Neuronal stem cell (in vitro differentiated cells): ENCODE measurements at places on chromosomes 11 and 22.
A peak's percentile ranks its signal among the peaks of the same experiment; 100 is the strongest.

DNA sequence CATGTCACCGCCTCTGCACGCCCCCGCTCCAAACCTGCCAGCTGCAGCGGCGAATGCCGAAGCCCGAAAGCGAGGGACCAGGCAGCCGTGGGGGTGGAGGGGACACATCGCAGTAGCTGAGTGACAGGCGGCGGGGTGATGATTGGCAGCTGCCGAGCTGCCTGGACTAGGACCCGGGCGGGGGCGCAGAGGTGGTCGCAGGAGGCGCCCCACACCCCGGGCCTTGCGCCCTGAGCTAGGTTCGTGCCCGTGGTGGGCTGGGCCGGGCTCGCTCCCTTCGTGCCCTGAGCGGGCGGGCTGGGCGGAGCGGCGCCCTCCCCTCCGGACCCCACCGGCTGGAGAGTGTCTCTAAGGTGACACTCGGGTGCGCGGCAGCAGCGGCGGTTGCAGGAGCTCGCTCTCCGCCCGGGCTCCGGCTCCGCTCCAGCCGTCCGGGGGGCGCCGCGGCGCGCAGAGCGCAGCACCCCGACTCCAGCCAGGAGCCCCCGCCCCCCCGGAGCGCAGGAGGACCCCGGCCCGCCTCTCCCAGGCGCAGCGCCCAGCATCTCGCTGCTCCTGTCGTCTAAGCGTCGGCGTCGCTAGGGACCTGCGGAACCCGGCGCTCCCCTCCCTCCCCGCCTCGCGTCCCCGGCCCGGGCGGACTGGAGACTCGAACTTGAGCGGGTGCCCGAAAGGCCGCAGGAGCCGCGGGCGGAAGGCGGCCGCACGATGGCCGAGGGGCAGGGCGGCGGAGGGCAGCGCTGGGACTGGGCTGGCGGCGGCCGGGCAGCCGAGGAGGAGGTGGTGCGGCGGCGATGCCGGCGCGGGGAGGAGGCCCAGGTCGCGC lies 14.5 kb upstream of the DGKZ start:
- no peak for DNase-seq

- DNase-seq = no peak
Observed at GRCh38 chr11:75453916-75454655, 21.1 kb upstream of the KLHL35 start.

DNA sequence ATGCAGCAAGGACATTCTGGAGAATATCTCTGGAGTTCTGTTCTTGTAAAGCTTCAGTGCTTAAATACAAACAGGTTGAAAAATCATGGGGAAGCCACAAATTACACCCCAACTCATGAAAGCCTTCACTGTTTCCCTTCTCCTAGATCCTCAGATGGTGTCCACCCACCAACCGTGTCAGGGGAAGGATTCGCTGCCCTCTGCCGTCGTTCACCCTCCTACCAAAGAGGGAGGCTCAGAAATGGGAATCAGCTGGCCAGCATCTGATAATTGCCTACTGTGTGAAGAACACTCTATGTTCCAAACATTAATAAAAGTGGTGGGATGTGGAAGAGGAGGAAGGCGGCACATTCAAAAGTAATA lies 7.4 kb upstream of the HEPACAM start:
- no peak for DNase-seq

- DNase-seq = no peak
Observed at GRCh38 chr22:42764895-42765363, 44.3 kb upstream of the A4GALT start.

- DNase-seq = peak; percentile 36
Observed at GRCh38 chr22:41021613-41022454, 70.6 kb upstream of the EP300 start.

GRCh38 chr22:44894321-44894720 lies 115.5 kb downstream of the PHF21B start:
- no peak for DNase-seq

GRCh38 chr11:12534549-12534948 lies 139.7 kb upstream of the TEAD1 start:
- DNase-seq = no peak

DNA sequence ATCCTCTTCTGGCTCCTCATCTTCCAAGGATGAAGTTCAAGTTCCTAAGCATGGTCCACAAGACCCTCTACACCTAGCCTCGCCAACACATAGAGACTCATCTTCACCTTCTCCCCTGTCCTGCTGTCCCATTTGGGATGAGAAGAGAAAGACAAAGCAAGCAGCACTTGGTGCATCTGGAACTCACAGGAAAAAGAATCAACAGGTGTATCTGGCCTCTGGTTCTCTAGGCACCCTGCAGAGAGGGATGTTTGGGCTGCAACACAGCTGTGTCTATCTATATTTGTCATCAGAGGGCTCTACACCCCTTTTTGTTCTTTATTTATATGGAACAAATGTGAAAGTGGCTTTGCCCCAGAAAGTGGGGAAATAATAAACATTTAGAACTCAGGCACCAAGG lies 82.1 kb upstream of the GALNT18 start:
- DNase-seq = no peak

GRCh38 chr11:78662811-78663210 lies 88.1 kb upstream of the NARS2 start:
- DNase-seq = no peak

DNA sequence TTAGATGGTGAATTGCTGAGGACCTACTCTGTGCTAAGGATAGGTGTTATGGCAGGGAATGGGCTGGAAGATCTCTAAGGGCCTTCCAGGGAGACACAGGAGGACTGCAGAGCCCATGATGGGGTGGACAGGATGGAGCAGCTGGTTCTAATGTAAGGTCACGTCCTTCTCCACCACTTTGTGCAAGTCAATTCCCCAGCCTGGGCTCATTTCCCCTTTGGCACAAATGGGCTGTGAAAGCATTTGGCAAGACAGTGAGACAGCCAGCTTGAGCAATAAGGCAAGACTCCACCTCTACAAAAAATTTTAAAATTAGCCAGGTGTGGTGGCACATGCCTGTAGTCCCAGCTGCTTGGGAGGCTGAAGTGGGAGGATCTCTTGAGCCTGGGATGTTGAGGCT lies 81.4 kb upstream of the THY1 start:
- DNase-seq = no peak

- no peak for DNase-seq
Observed at GRCh38 chr11:68773521-68774193, 22.3 kb upstream of the TESMIN start.

DNA sequence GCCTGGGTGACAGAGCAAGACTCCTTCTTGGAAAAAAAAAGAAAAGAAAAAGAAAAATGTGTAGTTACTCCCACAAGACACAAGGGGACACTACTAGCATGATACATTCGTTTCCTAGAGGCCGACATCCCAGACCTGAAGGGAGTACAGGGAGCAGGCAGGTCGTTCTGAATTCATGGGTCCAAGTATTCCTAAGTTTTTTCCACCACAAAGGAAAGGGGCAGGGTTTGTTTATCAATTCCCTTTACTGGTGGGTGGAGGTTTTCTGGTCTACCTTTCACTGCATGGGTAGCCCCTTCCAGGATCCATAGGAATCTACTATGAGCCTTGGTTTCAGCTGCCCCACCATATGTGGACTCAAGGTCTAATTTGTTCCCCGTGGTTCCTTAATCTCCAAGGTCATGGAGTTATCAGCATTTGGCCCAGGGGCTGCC lies 11.8 kb downstream of the TIGD3 start:
- DNase-seq = peak; percentile 61

DNA sequence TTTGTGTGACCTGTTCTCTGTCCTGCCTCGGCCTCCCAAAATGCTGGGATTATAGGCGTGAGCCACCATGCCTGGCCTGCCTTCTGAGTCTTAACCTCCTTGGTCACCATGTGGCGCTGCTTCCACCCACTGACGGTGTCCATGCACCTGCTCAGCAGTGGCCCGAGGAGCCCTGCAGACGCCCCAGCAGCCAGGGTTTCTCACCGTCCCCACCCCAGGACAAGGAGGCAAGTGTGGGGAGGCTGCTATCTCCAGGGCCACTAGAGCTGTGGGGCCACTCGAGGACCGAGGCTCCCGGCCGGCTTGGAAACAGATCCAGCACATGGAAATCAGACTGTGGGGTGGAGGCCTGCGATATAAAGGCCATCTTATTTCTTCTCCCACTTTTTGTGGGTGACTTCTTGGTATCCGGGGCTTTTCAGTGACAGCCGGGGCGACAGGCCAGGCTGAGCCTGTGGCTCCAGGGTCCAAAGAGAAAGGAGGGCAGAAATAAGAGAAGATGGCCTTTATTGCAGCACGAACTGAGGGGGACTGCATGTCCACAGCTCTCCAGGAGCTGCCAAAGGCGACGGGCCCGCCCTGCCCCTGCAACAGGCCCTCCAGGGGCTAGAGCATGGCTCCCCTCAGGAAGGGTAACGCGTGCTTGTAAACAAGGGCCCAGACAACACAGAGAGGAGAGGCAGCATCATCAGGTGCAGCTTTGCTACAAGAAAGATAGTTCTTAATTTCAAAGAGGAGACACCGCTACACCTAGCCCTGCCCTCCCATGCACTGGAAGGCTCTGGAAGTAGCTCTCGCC lies 15.0 kb downstream of the TSPO start:
- no peak for DNase-seq

DNA sequence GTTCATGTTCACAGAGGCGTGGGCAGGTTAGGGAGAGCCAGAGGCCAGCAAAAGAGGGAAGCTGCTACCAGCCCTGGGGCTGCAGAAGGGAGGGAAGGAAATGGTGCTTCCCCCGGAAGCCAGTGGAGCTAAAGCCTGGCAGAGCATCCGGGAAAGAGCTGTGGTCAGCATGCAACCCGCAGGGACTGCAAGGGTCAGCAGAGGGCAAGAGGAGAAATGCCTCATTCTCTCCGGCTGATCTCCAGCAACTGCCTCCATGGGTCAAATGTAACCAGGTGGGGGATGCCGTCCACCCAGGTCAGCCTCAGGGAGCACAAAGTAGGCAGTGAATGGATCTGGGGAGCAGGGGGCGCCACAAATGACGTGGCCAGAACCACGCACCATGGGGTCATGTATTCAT lies 36.9 kb upstream of the PRR5 start:
- no peak for DNase-seq

GRCh38 chr11:131353766-131354165 lies 16.6 kb upstream of the NTM start:
- DNase-seq = no peak

DNA sequence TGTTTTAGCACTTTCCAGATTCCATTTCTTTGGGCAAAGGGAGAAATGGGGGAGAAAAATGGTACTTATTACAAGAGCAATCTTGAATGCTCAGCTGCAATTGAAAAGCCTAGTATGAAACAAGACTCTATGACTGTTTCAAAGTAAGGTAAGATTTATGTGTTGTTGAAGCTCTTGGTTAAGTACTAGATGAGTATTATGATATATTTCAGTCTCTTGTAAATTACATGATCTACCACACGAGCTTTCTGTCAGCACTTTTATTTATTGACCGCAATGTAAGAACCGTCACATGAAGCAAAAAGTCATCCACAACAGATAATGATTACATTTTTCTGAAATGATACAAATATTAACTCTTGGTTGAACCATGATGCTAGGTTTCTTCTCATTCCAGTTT lies 906.7 kb upstream of the CHORDC1 start:
- DNase-seq = no peak

GRCh38 chr11:116481126-116481675 lies 291.6 kb downstream of the BUD13 start:
- DNase-seq = no peak

DNA sequence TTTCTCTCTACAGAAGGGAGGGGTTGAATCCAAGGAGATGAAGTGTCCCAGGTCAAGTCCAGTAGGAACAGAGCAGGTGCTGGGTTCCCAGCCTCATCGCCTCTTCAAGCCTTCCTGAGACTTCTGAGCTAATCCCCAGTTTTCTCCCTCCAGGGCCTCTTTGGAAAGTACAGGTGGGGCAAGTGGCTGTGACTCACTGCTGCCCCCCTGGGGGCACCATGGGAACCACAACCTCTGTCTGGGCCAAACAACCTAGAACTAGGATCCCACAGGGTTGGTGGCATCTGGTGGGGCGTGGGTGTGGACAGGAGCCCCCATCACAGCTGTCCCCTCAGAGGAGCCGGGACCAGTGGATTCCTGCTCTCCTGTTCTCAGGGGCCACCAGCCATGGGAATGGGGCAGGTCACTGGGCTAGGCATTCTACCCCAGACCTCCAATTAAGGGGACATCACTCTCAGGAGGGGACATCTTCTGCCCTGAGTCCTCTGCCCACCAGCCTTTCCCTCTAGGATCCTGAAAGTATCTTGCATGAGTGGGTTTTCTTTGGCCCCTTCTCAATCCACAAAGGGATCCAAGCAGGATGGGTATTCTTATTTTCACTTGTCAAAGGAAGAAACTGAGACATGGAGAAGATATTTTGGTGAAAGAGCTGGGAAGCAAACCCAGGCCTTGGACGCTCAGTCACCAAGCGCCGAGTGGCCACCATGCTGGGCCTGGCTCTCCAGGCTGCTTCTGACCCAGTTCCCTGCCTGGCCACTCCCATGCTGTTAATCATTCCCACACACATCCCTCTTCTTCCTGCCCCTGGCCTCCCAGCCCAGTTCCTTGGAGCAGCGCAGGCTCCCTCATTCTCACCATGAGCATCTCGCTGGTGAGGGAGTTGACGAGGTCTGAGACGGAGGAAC lies 23.8 kb downstream of the LRRC10B start:
- DNase-seq = no peak

- DNase-seq = peak; percentile 55
Observed at GRCh38 chr11:3135481-3136440, 29.3 kb downstream of the OSBPL5 start.

DNA sequence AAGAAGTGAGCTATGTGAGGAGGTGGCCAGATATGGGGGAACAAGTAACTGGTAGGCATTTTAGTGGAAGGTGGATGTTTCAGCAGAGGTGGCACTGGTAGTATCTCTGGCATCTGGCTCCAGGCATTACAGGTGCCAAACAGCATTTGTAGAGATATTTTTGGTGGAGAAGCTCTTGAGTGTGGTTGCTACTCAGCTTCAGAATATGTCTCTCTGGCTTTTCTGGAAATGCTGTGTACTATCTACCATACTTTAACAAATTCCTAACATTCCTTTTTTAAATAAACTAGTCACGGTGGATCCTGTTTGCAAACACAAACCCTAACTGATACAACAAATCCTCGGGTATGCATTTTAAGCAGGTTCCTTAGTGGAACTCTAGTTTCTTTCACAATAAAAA lies 128.0 kb downstream of the BARX2 start:
- DNase-seq = no peak
